ENCODE measurements at places on chromosomes 16 and 17.

DNA sequence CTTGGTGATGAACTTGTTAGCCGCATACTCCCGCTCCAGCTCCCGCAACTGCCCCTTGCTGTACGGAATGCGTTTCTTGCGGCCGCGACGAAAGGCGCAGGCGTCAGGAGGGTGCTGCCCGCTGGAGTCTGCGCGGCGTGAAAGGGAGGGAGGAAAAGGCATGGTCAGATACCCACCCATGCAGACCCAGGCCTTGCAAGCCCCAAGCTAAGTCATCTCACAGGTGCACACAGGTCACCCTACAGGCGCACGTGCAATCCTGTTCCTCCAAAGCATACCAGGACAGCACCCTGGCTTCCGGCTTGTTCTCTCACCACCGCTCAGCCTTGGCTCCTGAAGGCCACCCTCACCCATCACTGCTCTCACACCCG, 1.6 kb downstream of the HOXB13 start:
- DNase-seq = no peak

DNA sequence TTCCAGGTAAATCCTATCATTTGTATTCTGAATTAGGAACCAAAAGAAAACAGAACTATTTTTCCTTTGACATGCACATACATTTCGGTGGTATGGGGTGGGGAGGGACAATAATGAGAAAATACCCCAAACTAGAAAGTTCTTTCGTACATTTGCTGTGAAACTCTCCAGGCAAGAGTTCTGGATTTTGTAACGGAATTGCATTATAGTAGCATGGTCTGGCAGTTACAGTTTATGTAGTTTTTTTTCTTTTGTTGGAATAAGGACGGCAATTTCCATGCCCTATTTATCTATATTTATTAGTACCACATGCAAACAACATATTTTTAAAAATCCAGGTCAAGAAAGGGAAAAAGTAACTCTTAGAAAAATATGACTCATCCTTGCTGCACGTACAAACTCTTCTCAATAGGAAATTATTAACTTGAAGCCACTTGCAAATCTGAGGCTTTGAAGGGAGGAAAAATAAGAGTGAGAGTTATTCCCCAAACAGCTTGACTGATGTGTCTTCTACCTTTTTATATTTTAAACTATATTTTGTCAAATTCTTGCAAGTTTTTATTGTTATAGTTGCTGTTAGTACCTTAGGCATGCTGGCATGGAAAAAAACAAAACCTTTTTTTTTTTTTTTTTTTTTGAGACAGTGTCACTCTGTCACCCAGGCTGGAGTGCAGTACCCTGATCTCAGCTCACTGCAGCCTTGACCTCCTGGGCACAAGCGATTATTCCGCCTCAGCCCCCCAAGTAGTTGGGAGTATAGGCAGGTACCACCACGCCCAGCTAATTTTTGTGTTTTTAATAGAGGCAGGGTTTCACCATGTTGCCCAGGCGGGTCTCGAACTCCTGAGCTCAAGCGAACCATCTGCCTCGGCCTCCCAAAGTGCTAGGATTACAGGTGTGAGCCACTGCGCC, 69.3 kb downstream of the WWP2 start:
- DNase-seq = no peak

GRCh38 chr17:83162035-83162745, 82.8 kb downstream of the METRNL start:
- DNase-seq = no peak

DNA sequence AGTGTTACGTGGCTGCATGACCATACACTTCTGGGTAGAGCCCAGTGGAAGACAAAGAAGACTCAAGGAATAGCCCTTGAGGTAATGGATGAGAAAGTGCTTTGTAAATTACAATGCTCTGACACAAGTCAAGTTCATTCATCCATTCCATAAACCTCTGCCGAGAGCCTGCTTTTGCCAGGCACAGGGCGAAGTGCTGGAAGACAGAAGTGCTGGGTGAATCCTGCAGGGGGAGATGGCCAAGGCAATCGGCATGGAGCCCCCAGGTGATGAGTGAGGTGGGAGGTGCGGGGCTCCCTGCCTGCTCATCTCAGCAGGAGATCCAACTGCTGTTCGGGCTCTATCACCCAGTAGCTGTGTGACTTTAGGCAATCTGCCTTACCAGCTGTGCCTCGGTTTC, 2.8 kb upstream of the SOCS3 start:
- DNase-seq = no peak

- DNase-seq = peak; percentile 2
These were observed 66.1 kb downstream of the AXIN2 start for GRCh38 chr17:65495122-65496055.

- no peak for DNase-seq
These were observed 50.3 kb downstream of the LCMT1 start for GRCh38 chr16:25161753-25162367.

GRCh38 chr16:16073001-16073545, 123.7 kb downstream of the ABCC1 start:
- no peak for DNase-seq

Data from common myeloid progenitor, CD34-positive (primary cell).